ENCODE measurements at places on chromosomes 16 and 17. TPM values are rescaled to one million over a fixed set of nuclear protein-coding genes. Genes with fewer than 3 reads are reported as not detected.

Gene EVPLL
- not detected for total RNA-seq

Gene CTRL
- 1.0 TPM for total RNA-seq

Gene CLEC3A
- total RNA-seq: not detected

Gene KRT33B
- total RNA-seq: not detected

Gene SPN
- total RNA-seq: 1.4 TPM

Gene GINS2
- 3.1 TPM for total RNA-seq

Gene KCNAB3
- 1.3 TPM for total RNA-seq

Gene PLA2G10
- not detected for total RNA-seq

Gene RPL26
- 3,666 TPM for total RNA-seq

Gene MSI2
- total RNA-seq: 13.4 TPM

DNA sequence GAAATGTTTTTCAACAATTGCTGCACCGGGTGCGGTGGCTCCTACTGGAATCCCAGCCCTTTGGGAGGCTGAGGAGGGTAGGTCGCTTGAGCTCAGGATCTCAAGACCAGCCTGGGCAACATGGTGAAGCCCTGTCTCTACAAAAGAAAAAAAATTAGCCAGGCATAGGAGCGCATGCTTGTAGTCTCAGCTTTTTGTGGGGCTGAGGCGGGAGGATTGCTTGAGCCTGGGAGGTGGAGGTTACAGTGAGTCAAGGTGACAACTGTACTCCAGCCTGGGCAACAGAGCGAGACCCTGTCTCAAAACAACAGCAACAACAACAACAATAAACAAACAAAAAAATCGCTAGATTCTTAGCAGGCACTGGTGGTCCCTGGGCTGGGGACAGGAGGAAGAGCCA is 28.5 kb downstream of the IL21R start:
- no peaks in the 10 kb centered on the region for H3K27me3 ChIP-seq
- H3K4me3 ChIP-seq: no peak overlapping the region
- H3K27ac ChIP-seq: no peak overlapping the region
- no peak for DNase-seq
- no peaks in the 10 kb centered on the region for H3K36me3 ChIP-seq

GRCh38 chr16:87331241-87331801 is 14.1 kb upstream of the C16orf95 start:
- H3K4me1 ChIP-seq: no peaks in the 10 kb centered on the region
- H3K27me3 ChIP-seq: no peaks in the 10 kb centered on the region
- peaks cover 12% of the 10 kb centered on the region for H3K36me3 ChIP-seq
- no peak overlapping the region for H3K4me3 ChIP-seq
- H3K27ac ChIP-seq: no peak overlapping the region

GRCh38 chr17:40075201-40075941 is 12.6 kb downstream of the THRA start:
- peaks cover 63% of the 10 kb centered on the region for H3K4me1 ChIP-seq
- DNase-seq: peak; percentile 84
- H3K36me3 ChIP-seq: no peaks in the 10 kb centered on the region
- no peaks in the 10 kb centered on the region for H3K27me3 ChIP-seq
- peak overlapping the region; percentile 96 for H3K27ac ChIP-seq

- no peaks in the 10 kb centered on the region for H3K36me3 ChIP-seq
- H3K4me3 ChIP-seq: no peak overlapping the region
- no peak for DNase-seq
- no peaks in the 10 kb centered on the region for H3K4me1 ChIP-seq
- H3K27ac ChIP-seq: no peak overlapping the region
Measured at GRCh38 chr17:30950189-30950588, 20.6 kb upstream of the RNF135 start.

- H3K4me3 ChIP-seq: no peak overlapping the region
- H3K27ac ChIP-seq: peak overlapping the region; percentile 52
- no peaks in the 10 kb centered on the region for H3K36me3 ChIP-seq
Measured at GRCh38 chr16:11232852-11233726, 22.9 kb downstream of the SOCS1 start.

- H3K4me3 ChIP-seq: peak overlapping the region; percentile 99
- H3K36me3 ChIP-seq: no peaks in the 10 kb centered on the region
- no peak overlapping the region for H3K27ac ChIP-seq
- H3K4me1 ChIP-seq: peaks cover 13% of the 10 kb centered on the region
- no peaks in the 10 kb centered on the region for H3K27me3 ChIP-seq
- no peak for DNase-seq
Measured at GRCh38 chr17:75403131-75403530, 2.3 kb downstream of the GRB2 start.

GRCh38 chr17:48555258-48556228 is 10.6 kb upstream of the HOXB2 start:
- peaks cover 2% of the 10 kb centered on the region for H3K27me3 ChIP-seq
- H3K4me1 ChIP-seq: no peaks in the 10 kb centered on the region
- DNase-seq: no peak
- peak overlapping the region; percentile 51 for H3K4me3 ChIP-seq
- H3K27ac ChIP-seq: peak overlapping the region; percentile 93

GRCh38 chr16:48451323-48451722 is 66.1 kb upstream of the SIAH1 start:
- H3K4me1 ChIP-seq: no peaks in the 10 kb centered on the region
- H3K4me3 ChIP-seq: no peak overlapping the region
- H3K27me3 ChIP-seq: no peaks in the 10 kb centered on the region

Measured in breast epithelium (tissue), 4 donors.